ENCODE measurements at places on chromosomes 13 and 19.
A peak's percentile ranks its signal among the peaks of the same experiment; 100 is the strongest.

- no peak for DNase-seq
Measured at GRCh38 chr13:113532156-113532806, 41.8 kb upstream of the DCUN1D2 start.

- DNase-seq, result no peak
Measured at GRCh38 chr13:25231517-25231916, 55.8 kb downstream of the MTMR6 start.

DNA sequence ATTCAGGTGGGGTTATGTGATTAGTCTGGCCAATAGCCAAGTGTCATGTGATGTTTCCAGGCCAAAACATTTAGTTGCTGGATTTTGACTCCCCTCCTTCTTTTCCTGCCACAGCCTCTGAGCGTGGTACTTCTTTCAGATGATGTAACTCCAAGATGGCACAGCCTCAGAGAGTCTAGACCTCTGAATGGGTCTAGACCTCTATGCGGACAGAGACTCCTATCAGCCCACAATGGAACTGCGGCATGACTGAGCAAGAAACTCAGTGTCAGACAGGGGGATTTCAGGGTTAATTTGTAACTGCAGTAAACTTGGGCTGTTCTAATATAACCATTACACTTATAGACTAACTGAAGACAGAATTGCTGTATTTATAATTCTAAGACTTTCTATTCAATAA lies 42.6 kb upstream of the ZDHHC20 start:
- no peak for DNase-seq

DNA sequence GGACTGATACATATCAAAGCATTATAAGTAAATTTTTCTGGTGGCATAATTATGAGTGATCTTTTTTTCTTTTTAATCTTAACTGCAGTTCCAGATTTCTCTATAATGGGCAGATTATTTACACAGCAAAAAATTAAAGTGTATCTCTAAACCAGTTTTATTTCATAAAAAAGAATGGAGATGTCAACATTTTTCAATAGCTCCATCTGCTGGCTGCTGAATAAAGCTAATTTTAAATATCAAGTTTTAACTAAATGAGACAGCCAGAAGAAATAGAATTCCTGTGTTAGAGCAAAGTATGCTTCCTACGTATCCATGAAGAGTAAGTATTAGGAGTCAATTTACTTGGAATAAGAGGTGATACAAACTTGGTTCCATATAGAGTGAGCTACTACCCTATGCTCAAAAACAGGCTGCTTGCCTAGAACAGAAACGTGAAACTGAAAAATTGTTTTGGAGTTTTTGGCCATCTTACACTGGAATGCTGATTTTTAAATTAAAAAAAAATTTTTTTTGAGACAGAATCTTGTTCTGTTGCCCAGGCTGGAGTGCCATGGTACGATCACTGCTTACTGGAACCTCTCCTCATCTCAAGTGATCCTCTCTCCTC lies 5.0 kb upstream of the PDS5B start:
- DNase-seq, result no peak

DNA sequence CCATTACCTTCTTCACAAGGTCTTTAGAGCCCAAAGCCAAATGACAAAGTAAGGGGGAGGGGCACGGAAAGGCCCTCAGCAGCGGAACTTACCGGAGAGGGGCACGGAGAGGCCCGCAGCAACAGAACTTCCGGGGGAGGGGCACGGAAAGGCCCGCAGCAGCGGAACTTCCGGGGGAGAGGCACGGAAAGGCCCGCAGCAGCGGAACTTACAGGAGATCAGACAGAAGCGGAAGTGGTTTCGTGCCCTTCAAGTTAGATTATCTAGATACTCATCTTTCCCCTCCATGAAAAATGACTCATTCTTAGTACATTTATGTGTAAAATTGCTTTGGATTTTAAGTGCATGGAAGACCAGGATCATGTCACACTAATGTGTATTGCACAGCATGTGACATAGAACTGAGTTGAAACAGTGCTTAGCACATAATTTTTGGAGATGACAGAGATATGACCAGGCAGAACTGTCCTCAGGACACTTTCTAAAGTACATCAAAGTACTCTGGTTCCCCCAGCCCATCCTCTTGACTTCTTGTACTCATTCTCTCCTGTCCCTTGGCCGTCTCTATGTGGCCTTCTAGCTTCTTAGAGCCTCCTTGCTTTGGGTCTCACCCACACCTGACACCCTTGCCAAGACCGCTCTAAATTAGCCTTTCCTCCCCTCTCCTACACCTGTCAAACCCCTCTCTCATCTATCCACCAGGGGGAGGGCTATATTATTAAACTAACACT lies 25.7 kb upstream of the TPTE2 start:
- peak; percentile 61 for DNase-seq

DNA sequence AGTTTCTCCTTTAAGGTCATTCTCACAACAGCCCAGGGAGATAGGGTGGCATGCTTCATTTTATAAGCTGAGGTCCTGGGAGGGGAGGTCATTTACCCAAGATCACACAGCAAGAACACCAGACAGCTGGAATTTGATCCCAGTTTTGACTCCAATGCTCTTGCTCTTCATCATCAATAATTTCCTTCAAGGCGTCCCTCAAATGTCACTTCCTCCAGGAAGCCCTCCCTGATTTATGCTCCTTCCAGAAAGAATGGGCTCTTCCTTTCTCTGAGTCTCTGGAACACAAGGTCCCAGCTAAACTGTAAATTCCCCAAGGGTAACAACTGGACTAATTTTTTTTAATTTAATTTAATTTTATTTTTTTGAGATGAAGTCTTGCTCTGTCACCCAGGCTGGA lies 4.7 kb upstream of the DHX34 start:
- no peak for DNase-seq

DNA sequence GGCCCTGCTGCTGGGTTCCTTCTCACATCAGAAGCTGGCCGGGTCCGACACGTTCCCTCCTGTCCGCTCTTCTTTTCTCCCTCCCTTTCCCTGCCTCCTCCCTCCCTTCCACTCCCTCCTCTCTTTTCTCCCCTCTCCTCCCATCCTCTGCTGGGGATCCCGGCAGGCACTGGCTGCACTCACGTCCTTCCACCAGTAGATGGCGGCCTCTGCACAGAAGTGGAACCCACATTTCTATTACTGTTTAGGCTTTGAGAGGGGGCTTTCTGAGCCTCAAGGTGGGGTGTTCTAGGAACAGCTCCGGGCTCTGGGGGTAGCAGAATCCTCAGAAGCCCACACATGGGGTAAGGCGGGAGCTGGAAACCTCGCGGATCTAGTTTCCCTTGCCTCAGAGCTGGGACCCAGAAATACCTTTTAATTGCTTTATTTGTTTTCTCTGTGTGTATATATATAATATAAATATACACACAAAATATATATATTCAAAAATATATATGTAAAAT lies 294.2 kb downstream of the ZNF536 start:
- DNase-seq, result peak; percentile 17

GRCh38 chr13:83286737-83287136 lies 595.5 kb downstream of the SLITRK1 start:
- no peak for DNase-seq

GRCh38 chr19:12985049-12985776 lies 10.1 kb upstream of the NFIX start:
- no peak for DNase-seq

DNA sequence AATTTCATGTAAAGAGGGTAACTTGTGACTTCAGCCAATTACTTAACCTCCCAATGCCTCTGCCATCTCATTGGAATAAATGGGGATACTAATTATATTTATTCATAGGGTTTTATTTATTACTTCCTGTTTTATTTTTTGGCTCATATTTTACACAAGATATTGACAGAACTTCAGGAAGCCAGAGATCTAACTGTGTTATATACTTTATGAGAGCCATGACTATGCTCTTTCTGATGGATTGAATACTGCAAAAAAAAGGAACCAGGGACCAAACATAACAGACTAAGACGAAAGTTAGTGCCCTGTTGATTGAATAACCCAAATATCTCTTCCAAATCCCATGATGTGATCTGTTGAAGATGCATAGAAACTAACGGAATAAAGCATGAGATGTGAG lies 243.3 kb upstream of the STARD13 start:
- DNase-seq, result no peak

DNA sequence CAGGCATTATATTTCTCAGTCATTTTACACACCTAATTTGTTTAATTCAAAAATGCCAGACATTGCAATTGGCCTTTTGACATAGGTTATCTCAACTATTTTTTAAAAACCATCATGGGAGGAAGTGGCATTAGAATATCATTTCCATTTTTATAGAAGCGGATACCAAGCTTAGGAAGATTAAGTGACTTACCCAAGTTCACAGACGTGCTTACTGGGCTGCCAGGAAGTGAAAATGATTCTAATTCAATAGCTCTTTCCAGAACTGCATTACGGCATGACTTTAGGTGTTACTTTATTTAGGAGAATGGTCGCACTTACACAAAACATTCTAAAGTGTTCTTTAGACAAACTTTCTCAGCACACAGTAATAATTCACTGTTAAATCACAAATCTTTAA lies 231.9 kb downstream of the KLF12 start:
- DNase-seq, result no peak

GRCh38 chr19:42433503-42434260 lies 6.5 kb upstream of the LIPE start:
- peak; percentile 53 for DNase-seq
